Foreskin fibroblast (primary cell): ENCODE measurements at places on chromosomes 7 and 10.
A peak's percentile ranks its signal among the peaks of the same experiment; 100 is the strongest.

- peak; percentile 14 for DNase-seq
These were observed 119.2 kb downstream of the ANK3 start for GRCh38 chr10:60270426-60270825.

GRCh38 chr10:96968682-96969423, 136.8 kb downstream of the LCOR start:
- DNase-seq: no peak

- DNase-seq: no peak
These were observed 87.1 kb upstream of the CDC14C start for GRCh38 chr7:48837266-48837665.

DNA sequence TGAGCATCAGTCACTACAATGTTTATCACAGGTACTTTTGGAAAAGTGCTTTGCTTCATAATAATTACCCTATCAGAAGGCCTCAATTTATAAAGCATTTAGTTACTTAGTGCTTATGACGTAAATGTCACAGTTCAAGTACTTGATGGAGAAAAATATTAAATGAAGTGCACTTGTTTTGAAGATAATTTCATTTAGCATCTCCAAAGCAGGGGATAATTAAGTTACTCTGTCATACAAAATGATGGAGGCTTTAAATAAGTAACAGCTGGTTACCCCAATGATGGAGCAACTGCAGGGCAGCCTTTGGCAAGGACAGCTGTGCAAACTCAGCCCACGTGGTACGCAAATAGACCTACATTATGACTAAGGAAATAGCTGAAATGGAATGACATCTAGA, 768.8 kb downstream of the GRM8 start:
- DNase-seq: no peak
